Choroid plexus epithelial cell (primary cell): ENCODE measurements at places on chromosomes 4 and X.

GRCh38 chr4:99712099-99712498, 54.5 kb upstream of the C4orf54 start:
- DNase-seq = no peak

- DNase-seq = peak; percentile 67
These were observed 53.0 kb upstream of the DAPP1 start for GRCh38 chr4:99763635-99764101.

DNA sequence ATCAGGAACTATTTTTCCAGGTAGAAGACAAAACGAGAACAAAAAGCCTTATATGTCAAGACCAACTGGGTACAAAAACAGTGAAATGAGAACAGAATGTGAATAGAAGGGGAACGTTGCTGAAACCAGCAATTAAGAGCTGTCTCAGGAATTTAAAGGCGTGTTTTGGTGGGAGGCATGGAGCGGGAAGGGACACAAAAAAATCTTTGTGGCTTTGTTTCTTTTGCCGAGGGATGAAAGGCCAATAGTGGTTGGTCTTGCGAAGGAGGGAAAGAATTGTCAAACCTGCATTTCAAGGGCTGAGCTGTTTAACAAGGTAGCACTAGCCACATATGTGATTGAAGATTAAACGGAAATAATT, 103.8 kb downstream of the USP46 start:
- no peak for DNase-seq

DNA sequence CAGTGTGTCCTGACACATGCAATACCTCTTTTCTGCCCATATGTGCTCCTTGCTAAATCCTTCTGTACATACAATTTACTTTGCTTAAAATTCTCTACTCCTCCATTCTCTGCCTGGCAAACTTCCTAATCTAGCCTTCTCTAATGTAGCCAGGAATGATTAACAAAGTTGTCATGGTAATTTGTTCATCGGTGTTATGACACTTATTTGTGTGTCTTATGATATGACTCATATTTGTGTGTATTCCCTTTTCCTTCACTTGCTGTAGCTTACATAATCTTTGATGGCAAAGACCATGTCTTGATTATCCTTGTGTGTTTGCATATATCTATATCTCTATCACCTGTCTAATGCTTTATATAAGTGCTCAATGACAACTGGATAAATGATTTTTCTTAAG, 133.3 kb downstream of the COL25A1 start:
- DNase-seq = peak; percentile 10

DNA sequence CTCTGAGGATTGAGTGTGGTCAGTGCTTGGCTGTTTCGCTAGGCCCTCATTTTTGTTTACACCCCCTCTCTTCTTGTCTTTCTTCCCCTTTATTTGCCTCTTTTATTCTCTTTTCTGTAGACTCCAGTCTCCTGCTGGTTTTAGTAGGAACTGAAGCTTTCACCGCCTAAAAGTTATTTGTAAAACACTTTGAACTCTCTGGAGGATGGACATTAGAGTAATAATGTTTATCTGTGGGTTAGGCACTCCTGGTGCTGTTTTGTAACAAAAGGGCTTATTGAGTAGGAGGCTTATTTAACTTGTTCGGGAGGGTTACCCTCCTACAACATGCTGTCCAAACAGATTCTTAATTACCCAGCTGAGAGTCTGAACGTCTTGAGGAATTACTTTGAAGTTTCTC, 1.6 kb upstream of the ARHGAP10 start:
- peak; percentile 61 for DNase-seq

- DNase-seq = no peak
These were observed 1.5 kb upstream of the CPLX1 start for GRCh38 chr4:827209-828081.

GRCh38 chrX:65932173-65933084, 107.5 kb downstream of the VSIG4 start:
- DNase-seq = no peak

- peak; percentile 23 for DNase-seq
These were observed 100.0 kb downstream of the SLC2A9 start for GRCh38 chr4:9921326-9921725.

DNA sequence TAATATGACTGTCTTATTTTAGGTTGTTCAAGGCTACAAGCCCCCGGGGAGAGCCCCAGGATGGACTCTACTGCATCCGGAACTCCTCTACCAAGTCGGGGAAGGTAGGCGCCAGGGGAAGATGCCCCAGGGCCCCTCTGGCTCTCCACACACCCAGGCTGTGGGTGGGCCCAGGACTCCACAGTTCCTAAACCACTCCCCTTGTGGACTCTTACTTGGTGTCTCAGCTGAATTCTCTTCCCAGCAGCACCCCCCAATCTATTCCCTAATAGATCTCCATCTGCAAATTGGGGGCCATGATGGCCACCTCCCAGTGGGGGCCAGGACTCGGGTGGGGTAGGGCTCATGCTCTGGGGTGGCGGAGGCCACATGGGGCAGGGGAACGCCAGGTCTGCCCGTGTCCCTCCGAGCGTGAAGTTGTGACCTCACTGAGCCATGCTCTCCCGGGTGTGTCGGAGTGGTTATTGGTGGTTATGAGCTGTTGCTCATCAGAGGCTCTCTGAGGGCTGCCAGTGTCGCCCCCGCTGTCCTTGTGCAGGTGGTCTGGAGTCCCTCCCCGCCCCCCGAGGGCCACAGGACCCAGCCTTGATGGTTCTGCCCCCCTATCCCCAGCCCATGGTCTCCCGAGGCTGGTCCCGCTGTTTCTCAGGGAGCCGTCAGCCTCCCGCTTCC, 11.2 kb upstream of the ADD1 start:
- no peak for DNase-seq

- peak; percentile 23 for DNase-seq
These were observed 21.2 kb upstream of the LAMTOR3 start for GRCh38 chr4:99915449-99915848.

DNA sequence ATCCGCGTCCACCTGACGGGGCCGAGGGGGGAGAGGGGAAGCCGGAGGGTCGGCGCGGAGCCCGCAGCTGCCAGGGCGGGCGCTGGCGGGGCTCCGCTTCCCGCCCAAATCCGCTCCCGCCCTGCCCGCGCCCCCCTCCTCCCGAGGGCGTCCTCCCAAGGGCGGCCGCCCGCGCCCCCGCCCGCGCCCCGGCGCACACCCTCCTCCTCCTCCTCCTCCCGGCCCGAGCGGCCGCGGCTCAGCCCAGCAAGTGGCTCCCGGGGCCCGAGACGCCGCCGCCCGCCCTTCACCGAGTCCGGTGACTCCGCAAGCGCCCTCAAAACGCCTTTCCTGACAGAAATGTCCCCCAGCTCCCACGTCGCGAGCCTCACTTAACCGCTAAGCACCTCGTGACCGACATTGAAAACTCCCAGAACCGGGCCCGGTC, 487 bp downstream of the HMGB2 start:
- DNase-seq = peak; percentile 40

DNA sequence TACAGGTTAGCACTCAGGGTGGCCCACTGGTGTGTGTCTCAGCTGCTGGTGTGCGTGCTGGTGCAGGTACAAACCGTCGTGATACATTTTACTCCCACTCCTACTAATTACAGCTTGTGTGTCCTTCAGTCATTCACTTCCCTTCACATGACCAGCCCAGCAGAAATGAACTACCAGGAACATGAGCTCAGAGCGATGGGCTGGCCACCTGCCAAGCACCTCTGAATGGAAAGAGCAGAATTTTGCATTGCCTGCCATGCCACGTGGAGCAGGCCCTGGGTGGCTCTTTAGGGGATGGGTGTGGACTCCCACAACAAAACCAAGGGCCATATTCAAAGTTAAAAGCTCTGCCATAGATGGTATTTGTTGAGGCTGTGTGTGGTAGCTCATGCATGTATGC, 58.9 kb upstream of the PGM2 start:
- peak; percentile 82 for DNase-seq

DNA sequence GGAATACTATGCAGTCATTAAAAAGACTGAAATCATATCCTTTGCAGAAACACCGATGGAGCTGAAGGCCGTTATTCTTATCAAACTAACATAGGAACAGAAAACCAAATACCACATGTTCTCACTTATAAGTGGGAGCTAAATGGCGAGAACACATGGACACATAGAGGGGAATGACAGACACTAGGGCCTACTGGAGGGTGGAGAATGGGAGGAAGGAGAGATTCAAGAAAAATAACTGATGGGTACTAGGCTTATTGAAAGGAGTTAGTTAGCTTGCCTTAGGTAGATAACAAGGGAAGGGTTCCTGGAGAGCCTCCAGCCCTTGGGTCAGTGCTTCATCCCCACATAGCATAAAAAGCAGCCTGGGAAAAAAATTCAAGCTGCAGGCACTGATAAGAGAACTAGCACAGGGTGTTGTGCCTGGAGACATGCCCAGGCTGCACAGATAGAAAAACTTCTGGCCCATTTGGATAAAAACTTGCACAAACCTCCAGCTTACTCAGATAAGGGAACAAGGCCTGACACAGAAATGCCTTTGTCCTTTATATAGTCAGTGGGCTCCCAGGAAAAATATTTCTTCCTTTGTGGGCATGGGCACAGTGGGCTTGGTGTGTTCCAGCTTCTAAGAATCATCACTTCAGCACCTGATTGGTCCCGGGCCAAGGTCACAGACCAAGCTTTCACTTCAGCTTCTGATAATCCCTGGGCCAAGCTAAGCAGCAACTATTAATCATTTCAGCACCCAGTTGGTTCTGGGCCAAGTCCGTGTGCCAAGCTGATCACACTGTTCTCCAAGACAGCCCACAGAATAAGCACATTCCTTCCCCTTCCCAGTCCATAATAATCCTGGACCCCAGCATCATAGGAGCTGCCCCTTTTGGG, 23.1 kb upstream of the PWWP3B start:
- DNase-seq = peak; percentile 1

- no peak for DNase-seq
These were observed 33.9 kb downstream of the PRSS12 start for GRCh38 chr4:118318931-118319330.

DNA sequence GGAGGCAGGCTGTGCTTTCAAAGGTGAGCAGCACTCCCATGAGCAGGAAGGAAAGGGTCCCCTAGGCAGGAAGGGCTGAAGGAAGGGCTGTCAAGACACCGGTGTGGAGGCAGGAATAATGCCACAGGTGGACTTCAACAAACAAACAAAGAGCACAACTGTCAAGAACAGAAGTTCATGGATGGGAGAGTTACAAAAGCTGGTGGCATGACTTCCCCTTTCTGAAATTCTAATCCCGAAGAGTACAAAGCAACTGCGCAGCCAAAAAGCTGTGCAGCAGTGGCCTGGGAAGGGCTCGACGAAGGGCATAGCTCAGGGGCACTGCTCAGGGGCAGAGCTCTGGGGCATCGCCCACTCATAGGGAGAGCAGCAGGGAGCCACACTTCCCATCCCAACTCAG, 582.3 kb upstream of the DIPK2B start:
- no peak for DNase-seq

DNA sequence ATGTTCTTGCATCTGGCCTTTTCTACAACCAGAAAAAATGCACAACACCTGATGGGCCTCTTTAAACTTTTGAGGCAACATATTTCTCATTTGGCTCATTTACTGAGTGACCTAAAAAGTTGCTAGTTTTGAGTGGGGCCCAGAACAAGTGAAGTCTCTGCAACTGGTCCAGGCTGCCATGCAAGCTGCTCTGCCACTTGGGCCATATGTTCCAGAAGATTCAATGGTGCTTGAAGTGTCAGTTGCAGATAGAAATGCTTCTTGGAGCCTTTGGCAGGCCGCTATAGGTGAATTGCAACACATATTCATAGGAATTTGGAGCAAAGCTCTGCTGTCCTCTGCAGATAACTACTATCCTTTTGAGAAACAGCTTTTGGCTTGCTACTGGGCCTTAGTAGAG, 66.4 kb upstream of the RLIM start:
- DNase-seq = no peak

- DNase-seq = peak; percentile 38
These were observed 87.8 kb upstream of the BMP2K start for GRCh38 chr4:78688366-78688765.

DNA sequence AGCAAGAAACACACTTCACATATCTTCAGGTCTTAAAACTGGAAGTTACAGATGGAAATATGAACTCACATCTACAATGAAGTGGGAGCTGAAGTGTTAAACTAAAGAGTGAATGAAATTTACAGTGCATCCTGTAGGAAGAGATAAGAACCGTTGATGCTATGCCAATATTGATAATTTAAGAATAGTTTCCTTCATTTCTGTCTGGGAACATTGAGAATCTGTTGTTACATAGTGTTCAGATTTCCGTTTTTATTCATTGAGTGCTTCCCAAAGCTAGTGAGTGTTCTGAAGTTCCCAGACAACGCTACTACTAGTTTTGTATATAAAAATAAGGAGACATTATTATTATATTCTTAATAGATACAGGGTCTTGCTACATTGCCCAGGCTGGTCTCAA, 52.3 kb downstream of the UBE2K start:
- no peak for DNase-seq

DNA sequence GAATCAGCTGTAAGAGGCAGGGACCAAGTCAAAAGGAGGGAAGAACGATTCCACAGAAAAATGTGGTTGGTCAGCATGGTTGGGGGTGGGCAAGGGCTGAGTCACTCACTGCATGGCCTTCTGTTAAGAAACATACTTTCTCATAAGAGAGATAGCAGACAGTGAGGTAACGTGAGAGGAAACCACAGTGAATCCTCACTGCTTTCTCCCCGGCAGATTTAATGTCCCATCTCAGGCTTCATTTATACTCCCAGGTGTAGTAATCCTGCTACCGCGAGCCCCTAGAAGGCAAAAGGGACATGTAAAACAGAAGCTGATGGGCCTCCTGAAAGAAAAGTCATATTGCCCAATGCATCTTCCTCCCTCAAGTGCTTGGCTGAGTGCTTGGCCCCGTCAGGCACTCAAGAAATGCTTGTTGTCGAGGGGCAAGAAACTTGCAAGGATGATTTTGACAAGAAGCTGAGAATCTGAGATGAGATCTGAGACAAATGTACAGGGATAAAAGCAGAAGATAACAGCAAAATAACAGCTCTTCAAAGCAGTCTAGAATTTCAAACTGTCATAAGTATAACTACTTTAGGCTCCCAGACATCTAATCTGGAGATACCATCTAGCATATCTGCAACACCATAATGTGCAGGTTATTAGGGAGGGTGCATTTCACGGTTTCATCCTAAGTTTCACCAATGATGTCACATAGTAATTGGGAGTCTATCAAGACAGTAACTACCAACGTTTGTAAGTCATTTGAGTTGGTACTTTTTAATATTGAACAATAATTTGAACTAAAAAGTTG, 40.2 kb downstream of the SH3KBP1 start:
- peak; percentile 91 for DNase-seq

DNA sequence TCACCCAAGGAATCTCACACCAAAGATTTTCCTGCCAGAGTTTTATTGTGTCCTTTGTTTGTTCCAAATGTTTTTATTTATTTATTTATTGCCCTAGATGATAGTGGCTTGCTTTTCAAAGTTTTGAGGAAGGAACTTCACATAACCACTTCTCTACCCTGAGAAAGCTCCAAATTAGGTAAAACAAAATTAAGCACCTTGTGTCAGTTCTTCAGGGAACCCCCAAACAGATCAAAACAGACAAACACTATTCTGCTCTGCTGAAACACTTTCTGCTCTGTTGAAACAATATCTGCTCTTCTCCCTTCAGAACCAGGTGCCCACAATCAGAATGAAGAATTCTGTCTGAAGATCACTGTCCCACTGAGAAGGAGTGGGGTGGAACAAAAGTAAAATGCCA, 16.5 kb upstream of the CYBB start:
- no peak for DNase-seq
